Muscle of back (tissue), 13 donors: ENCODE measurements at places on chromosomes 16 and 17.
A peak's percentile ranks its signal among the peaks of the same experiment; 100 is the strongest.

DNA sequence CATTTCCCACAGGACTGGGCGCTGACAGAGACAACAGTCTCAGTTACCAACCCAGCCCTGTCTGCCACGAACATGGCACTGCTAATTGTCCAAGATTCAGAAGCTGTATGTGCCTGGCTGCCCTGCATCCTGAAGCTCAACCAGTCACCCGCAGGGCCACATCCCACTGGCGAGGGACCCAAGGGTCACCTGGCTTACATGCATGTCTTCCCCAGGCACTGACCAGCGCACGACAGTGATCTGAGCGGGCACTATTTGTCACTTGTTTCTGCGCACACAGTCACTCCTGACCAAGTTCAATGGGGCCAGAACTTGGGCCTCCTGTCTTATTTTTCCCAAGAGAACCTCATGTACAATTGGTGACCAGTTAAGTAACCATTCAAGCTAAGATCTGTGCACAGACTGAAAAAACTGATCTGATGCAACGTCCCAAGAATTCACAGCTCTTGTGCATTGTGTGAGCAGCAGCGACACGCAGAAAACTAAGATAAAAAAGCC, 13.1 kb downstream of the USP7 start:
- no peak for DNase-seq

DNA sequence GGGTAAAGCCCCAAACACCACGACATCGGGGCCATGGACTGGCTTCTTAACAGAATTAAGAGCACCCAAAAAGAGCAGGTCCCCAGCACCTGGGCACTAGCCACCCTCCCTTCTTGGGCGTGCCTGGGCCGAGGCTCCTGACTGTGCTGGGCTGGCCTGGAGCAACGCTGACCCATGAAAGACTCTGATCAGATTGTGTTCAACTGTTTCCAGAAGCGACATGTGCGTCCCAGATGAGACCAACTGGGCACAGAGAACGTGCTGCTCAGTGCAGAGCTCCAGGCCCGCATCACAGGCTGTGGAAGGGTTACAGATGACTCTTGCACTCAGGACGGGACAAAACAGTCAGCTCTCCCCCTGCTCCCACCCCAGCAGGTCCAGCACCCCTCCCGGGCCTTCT, 100.7 kb downstream of the KCNJ12 start:
- DNase-seq = no peak

GRCh38 chr16:57379579-57379978, 7.3 kb downstream of the CX3CL1 start:
- DNase-seq = no peak

DNA sequence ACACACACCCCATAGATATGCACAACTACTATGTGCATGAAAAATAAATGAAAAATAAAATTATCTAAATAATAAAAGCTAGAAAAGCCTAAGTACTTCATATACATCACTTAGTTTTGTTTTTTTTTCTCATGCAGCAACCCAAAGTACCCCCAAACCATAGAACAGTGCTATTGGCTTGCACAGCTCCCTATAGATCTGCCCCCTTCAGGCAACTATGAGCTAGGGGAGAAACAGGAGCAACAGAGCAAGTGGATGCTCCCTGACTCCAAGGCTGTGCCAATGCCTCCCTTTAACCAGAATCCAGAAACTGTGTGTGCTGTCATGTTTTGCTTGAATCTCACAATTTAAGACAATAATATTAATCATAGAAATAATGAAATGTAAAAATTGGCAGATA, 605.5 kb downstream of the TOX3 start:
- no peak for DNase-seq

DNA sequence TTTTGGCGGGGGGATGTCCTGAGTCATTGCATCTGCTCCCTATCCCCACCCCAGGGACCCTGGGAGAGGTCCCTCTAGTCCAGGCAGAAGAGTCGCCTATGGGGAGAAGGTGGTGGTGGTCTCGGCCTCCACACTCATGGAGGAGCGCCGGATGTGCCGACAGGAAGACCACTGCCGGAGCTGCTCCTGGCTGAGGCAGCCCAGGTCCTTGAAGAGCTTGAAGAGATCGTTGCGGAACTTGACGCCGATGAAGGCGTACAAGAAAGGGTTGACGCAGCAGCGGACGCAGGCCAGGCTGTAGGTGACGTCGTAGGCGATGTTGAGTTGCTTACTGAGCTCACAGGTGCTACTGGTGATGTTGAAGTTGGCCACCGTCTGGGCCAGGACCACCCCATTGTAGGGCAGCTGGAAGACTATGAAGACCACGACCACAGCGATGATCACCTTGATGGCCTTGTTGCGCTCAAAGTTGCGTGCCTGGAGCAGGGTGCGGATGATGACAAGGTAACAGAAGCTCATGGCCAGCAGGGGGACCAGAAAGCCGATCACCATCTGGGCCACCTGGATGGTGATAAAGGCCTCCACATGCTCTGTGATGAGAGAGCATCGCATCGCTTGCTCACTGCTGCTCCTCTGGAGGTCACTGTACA, 10.5 kb downstream of the CCR7 start:
- peak; percentile 2 for DNase-seq

GRCh38 chr17:45288825-45289224, 26.9 kb upstream of the SPATA32 start:
- DNase-seq = no peak

DNA sequence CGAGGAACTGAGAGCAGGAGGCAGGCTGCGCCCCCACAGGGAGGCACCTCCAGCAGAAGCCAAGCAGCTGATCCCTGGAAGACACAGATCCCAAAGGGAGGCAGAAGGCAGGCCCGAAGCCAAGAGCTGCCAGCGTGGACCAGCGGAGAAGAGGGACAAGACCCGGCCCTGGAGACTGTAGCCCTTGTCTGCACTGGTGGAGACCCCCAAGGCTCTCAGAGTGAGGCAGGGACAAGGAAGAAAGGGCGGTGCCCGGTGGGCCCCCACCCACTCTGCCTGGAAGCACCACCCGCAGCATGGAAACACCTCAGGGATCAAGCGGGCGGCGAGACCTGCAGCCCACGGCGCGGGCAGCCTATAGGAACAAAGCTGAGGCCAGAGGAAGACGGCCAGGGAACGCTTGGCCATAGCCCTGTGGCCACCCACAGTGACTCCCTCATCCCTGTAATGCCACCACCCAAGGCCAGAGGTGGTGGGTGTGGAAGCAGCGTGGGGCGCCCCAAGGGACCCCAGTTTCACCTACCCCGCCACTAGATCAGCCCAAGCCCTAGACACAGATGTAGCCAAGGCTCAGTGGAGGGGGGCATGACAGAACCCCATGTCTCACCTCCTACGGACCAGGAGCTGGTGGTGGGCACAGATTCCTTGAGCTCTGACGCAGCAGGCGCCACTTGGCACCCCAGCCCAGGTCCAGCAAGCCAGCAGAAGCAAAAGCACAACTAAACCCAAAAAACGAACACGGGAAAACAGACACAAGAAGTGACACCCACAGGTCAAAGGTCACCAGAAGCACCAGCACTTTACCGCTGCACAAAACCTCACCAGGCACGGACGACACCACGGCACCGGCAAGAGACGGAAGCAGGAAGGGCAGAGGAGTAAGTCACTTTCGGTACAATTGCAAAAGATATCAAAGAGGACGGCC, 2.9 kb upstream of the SIRT7 start:
- no peak for DNase-seq

DNA sequence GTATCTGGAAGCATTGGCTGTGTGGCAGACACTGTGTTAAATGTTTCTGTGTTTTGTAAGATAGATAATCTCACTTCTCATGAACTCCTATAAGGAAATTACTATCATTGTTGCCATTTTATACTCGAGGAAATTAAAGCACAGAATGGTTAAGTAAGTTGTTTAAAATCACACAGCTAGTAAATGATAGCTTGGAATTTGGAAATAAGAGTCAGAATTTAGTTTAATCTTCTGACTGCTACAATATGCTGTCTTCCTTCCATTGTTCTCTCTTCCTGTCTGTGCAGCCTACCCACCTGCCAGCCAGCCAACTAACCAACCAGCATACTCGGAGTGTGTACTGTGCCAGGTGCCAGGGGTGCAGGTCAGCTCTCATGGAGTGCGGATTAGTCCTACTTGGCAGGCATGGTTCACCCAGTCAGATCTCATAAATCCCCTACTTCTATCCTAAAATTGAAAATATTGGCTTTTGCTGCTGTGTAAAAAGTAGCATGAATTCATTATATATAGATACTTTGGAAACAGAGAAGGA, 79.9 kb upstream of the LGALS9 start:
- no peak for DNase-seq
